ENCODE measurements at places on chromosomes 12 and 14.

DNA sequence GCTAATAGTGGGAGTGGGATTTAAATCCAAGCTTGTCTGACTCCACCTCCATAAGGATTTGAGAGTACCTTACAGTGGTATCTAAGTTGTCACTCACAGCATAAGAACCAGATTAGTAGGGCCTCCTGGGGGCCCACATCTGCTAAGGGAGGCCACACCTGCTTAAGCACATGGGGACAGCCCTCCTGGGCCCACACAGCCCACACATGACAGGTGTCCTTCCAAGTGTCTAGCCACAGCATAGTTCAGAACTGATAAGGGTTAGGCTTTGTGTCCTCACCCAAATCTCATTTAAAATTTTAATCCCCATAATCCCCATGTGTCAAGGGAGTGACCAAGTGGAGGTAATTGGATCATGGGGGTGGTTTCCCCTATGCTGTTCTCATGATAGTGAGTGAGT is 186.0 kb upstream of the HMGA2 start:
- no peak for DNase-seq

DNA sequence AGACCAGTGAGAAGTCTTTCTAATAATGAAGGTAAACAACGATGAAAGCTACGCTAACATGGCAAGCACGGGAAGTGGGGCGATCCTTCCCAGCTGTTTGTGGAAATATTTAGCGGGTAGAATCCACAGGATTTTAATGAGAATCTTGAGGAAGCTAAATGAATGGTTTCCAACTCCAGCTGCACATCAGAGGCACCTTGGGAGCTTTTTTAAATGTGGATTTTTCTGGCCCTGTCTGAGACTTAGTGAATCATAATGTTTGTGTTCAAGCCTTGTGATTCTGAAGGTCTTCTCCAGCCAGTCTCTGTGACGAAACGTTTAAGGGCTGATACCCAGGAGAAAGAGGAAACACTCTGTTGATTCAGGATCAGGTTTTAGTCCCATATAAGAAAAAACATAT is 169.8 kb downstream of the CAPZA3 start:
- no peak for DNase-seq

- DNase-seq, result no peak
Observed at GRCh38 chr12:89470741-89471509, 53.7 kb downstream of the GALNT4 start.

DNA sequence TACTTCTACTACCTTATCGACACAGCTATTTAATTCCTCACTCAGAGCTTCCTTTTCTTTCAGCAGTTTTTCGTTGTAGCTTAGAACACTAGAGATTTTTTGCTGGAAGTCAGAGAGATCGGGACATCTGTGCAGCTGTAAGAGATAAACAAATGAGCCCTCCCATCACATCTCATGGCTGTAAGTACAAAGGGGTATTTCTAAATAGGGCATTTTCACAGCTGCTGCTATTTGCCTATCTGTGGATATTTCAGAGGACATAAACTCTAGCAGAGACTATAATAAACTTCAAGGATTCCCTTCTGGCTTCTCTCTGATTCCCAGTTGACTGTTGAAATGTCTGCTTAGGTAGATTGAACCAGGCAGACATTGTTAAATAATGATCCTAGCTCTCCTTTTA is 76.1 kb upstream of the SAV1 start:
- DNase-seq, result no peak

- DNase-seq, result no peak
Observed at GRCh38 chr12:79935624-79936345, 888 bp upstream of the PPP1R12A start.

- DNase-seq, result peak; percentile 38
Observed at GRCh38 chr12:51171884-51172514, 936 bp downstream of the TFCP2 start.

DNA sequence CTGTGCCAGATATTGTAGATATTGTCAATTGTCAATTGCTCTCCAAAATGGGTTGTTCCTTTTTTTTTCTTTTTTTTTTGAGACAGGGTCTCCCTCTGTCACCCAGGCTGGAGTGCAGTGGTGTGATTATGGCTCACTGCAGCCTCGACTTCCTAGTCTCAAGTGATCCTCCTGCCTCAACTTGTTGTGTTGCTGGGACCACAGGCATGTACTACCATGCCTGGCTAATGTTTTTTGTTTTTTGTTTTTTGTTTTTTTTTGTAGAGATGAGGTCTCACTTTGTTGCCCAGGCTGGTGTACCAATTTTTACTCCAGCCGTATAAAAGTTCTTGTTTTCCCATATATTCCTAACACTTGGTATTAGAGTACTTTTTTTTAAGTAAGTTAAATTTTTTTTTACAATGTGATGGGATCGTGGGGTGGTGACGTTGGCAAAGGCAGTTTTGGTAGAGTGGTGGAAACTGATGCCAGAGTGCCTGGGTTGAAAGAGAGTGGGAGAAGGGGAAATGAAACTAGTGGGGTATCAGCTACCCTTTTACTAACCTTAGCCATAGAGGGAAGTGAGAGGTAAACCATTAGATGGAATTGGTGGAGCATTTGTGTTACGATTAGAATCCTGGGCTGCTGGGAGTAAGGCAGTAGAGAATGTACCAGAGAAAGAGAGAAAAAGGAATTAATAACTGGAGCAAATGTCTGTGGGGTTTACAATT is 33.0 kb upstream of the CFAP54 start:
- no peak for DNase-seq

DNA sequence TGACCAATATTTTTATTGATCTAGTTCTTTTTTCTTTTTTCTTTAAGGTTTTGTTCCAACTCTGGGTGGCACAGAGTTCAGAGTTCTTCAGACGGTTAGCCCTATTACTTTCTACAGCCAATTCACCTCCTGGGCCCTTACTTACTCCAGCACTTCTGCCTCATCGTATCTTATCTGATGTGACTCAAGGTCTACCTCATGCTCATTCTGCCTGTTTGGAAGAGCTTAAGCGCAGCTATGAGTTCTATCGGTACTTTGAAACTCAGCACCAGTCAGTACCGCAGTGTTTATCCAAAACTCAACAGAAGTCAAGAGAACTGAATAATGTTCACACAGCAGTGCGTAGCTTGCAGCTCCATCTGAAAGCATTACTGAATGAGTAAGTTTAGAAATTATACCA is 64.7 kb downstream of the VEZT start:
- no peak for DNase-seq

DNA sequence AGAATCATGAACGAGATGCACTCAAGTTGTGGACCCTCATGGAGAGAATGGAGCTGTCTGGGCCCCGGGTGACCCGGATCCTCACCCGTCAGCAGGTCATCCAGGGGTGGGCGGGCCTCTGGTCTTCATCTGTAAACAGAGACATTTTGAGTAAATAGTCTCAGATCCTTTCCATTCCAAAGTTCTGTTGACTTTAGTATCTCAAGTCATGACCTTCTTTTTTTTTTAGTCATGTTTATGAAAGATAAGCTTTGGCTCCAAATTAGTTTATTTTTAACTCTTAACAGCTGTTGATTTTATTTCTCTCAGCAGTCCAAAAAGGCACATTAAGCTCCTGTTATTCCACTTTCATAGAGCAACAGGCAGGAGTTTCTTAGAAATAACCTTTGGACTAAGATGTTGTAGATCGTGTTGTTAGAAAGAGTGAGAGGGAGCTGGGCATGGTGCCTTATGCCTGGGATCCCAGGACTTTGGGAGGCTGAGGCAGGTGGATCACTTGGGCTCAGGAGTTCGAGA is 48.9 kb upstream of the AMN start:
- DNase-seq, result no peak

DNA sequence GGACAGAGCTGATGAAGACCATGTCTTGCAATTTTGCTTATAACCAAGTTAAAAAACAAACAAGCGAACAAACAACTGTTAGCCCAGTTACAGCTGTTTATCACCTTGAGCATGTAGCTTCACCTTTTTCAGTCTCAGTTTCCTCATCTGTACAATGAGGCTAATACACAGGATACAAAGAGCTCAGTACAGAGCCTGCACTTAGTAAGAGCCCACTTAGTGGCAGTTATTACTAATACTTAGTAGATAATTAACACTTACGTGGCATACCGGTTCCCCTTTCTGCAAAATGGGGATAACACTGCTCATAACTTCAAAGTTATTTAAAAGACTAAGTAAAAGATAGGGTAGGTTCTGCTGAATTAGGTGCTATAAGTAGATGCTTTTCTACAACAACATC is 228.0 kb downstream of the MON2 start:
- DNase-seq, result no peak

GRCh38 chr12:79482323-79482722 is 208.4 kb downstream of the PAWR start:
- DNase-seq, result no peak

DNA sequence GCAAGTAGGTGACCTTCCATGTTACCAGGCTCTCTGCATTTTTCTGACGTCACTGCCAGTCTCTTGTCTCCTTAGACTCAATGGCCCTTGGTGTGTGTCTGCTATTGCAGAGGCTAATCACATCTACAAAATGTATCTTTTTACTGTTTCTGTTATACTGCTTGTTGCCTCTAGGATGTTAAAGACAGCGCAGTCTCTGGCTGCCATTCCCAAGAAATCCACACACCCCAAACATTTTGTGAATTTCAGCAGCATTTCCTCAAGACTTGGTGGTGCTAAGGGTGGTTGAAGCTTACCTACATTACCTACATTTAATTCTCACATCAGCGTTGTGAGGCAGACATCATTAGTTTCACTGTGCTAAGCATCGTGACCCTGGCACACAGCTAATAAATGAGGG is 87.2 kb downstream of the C12orf75 start:
- no peak for DNase-seq

GRCh38 chr14:102493585-102493984 is 16.0 kb downstream of the ANKRD9 start:
- DNase-seq, result no peak

DNA sequence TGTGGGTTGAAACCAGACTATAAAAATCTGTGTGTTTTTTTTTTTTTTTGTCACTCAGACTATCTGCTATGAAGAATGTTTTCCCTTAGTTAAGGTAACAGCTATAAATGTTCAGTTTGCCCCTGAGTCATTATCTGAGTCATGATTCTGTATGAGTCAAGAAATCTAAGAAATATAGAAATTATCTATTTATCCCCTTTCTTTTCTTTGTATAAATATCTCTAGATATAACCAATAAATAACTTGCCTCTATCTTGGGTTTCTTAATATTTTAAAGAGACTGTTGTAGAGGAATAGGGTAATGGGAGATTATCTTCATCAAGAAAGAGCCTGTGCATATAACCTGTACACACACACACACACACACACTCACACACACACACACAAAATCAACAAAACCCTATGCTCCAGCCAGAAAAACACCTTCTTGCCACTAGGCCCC is 161.7 kb upstream of the EEA1 start:
- DNase-seq, result no peak

DNA sequence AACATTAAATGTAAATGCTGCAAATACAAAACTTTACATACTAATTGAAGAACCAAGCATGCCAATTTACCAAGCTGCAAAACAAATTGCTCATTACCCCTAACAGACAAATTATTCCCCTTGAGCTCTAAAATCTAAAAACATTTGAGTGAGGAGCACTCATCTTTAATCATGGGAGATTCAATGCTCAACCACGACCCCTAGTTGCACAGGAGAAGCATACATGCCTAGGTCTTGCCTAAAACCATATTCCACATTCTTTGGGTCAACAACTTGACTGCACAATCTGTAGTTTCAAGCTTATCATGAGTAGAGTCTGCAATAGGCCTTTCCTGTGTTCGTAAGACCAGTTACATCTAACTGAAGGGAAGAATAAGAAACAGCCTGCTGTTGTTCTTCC is 69.7 kb downstream of the MGAT4C start:
- no peak for DNase-seq

GRCh38 chr12:132390287-132391076 is 61.1 kb upstream of the GALNT9 start:
- DNase-seq, result no peak

GRCh38 chr12:102629262-102629888 is 149.0 kb upstream of the IGF1 start:
- DNase-seq, result no peak

GRCh38 chr12:45549337-45549902 is 180.1 kb upstream of the ARID2 start:
- no peak for DNase-seq

- no peak for DNase-seq
Observed at GRCh38 chr12:112439769-112440168, 21.0 kb downstream of the PTPN11 start.

- no peak for DNase-seq
Observed at GRCh38 chr14:72290241-72290640, 358.0 kb downstream of the RGS6 start.

DNA sequence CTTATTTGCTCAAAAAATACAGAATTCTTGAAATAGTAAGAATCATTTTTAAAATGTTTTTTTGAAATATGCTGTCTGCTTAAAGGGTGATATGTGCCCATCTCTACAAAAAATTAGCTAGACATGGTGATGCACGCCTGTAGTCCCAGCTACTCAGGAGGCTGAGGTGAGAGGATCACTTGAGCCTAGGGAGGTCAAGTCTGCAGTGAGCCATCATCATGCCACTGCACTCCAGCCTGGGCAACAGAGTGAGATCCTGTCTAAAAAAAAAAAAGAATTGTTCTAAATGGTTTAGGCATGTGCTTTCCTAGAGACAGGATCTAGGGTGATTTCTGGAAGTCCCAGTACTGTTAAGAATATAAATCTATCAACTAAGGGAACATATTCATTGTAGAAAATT is 75.6 kb upstream of the HECTD1 start:
- no peak for DNase-seq

DNA sequence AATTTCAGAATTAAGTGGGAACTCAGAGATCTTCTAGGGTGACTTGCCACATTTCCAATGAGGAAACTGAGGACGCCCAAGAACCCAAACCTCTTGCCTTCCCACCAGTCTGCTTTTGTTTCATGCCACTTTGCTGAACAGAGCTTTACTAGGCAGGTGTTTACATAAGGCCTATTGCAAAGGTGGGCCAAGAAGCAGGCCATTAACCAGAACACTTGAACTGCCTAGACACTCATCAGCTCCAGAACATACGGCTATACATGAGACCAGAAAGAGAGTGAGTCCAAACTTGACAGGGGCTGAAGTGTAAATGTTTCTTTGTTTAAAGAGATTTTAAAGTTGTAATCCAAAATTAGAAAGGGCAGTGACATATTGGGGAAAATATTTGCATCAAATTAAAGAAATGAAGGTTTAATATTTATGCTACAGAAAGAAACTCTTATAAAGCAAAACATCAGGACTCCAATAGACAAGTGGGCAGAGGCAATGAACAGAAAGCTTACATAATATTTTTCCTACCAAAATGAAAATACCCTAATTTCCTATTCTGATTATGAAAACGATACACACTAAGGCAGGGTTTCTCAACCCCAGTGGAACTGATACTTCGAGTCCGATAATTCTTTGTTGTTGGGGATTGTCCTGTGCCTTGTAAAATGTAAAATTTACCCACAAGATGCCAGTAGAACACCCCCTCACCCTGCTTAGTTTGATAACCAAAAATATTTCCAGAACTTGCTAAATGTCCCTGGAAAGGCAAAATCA is 11.7 kb downstream of the BATF start:
- DNase-seq, result no peak

All from endothelial cell (in vitro differentiated cells).